ENCODE measurements at places on chromosomes 2 and 18. TPM values are rescaled to one million over a fixed set of nuclear protein-coding genes. Genes with fewer than 3 reads are reported as not detected.

The RFX8 gene
- total RNA-seq = not detected

The HDHD2 gene
- total RNA-seq = 25.9 TPM

The SCN9A gene
- 8.5 TPM for total RNA-seq

DNA sequence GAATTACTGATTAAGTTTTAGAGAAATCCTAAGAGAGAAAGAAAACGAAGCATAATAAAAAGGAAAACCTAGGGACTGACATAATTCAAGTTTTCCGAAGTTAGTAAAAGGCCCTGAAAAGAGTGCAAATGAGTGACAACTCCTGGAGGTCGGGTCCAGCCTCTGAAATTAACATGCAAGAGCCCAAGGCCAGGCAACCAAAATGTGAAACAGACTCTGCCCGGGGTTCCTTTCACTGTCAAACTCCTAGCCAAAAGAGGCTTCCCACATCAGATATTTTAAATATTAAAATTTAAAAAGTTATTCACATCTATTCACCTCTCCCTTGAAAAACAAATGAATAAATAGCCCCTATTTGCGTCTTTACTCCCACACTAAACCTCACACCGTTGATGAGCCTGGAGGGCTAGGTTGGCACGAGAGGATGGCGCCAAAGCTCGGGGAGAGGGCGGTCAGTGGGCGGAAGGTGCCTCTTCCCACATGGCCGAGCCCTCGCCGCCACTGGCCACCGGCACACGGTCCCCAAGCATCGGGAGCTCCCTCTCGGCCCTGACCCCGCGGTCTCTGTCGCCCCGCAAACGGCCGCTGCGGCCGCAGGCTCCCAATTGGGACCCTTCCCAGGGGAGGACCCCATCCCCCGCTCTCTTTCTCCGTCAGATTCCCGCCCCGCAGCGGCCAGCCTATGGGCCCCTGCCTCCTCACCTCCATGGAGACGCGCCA, 630 bp downstream of the PPM1G start:
- peaks cover 23% of the 10 kb centered on the region for H3K4me1 ChIP-seq
- no peaks in the 10 kb centered on the region for H3K27me3 ChIP-seq
- peak overlapping the region; percentile 99 for H3K4me3 ChIP-seq

GRCh38 chr2:98085649-98086048, 1.3 kb upstream of the VWA3B start:
- peaks cover 25% of the 10 kb centered on the region for H3K27me3 ChIP-seq
- DNase-seq = no peak
- H3K4me3 ChIP-seq = no peak overlapping the region
- H3K27ac ChIP-seq = no peak overlapping the region

GRCh38 chr18:9209279-9209678, 72.7 kb downstream of the ANKRD12 start:
- no peaks in the 10 kb centered on the region for H3K4me1 ChIP-seq
- H3K36me3 ChIP-seq = peaks cover 56% of the 10 kb centered on the region
- no peak for DNase-seq
- H3K27me3 ChIP-seq = no peaks in the 10 kb centered on the region

DNA sequence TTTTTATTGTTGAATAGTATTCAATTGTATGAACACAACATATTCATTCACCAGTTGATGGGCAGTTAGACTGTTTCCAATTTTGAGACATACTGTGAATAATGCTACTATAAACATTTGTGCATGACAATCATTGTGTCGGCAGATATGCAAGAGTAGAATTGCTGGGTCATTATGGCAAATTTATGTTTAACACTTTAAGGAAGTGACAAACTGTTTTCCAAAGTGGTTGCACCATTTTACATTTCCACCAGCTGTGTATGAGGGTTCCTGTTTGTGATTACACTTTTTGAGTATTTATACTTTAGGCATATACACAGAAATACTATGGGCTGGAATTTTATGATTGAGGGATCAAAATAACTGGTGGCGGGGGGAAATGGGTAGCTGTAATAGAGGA, 61.2 kb downstream of the MAP4K3 start:
- no peaks in the 10 kb centered on the region for H3K27me3 ChIP-seq
- H3K4me3 ChIP-seq = no peak overlapping the region
- H3K36me3 ChIP-seq = peaks cover 24% of the 10 kb centered on the region
- no peak for DNase-seq
- peak overlapping the region; percentile 13 for H3K27ac ChIP-seq

- no peak for DNase-seq
- H3K27ac ChIP-seq = no peak overlapping the region
- no peaks in the 10 kb centered on the region for H3K4me1 ChIP-seq
- H3K36me3 ChIP-seq = peaks cover 14% of the 10 kb centered on the region
- H3K27me3 ChIP-seq = no peaks in the 10 kb centered on the region
- H3K4me3 ChIP-seq = no peak overlapping the region
These were observed 15.2 kb downstream of the ITGAV start for GRCh38 chr2:186605041-186605440.

GRCh38 chr2:187686416-187687024, 132.3 kb upstream of the TFPI start:
- no peak for DNase-seq
- H3K4me1 ChIP-seq = no peaks in the 10 kb centered on the region
- no peaks in the 10 kb centered on the region for H3K36me3 ChIP-seq
- H3K27ac ChIP-seq = no peak overlapping the region
- no peaks in the 10 kb centered on the region for H3K27me3 ChIP-seq

DNA sequence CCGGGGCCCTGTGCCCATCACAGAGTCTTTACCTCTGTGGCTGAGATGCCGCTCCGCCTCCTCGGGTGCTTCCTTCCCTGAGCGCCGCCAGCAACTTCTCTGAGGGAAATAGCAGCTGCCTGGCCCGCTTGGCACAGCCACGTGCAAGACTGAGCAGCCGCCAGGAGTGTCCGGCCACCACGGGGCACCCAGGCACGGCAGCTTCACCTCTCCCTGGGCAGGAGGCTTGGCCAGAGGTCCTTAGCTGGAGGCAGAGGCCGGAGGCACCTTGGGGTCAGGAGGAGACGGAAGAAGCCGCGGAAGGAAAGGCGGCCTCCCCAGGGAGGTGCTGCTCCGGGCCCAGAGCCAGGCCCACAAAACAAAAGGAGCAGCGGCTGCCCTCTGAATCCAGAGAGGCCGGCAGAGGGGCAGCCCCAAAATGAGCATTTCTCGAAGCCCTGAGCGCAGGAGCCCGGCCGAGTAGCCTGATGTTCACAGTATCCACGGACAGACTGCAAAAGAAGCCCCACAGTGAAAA, 6.0 kb upstream of the LIMS2 start:
- no peak overlapping the region for H3K4me3 ChIP-seq
- no peak overlapping the region for H3K27ac ChIP-seq
- peaks cover 11% of the 10 kb centered on the region for H3K4me1 ChIP-seq
- DNase-seq = no peak
- peaks cover 67% of the 10 kb centered on the region for H3K27me3 ChIP-seq

- no peak for DNase-seq
- H3K4me3 ChIP-seq = no peak overlapping the region
- H3K4me1 ChIP-seq = no peaks in the 10 kb centered on the region
- H3K27ac ChIP-seq = no peak overlapping the region
These were observed 11.1 kb upstream of the EVA1A start for GRCh38 chr2:75571730-75572430.

GRCh38 chr18:8365528-8365927, 243.7 kb upstream of the RAB12 start:
- H3K4me1 ChIP-seq = peaks cover 10% of the 10 kb centered on the region
- peaks cover 6% of the 10 kb centered on the region for H3K27me3 ChIP-seq
- no peaks in the 10 kb centered on the region for H3K36me3 ChIP-seq
- no peak overlapping the region for H3K27ac ChIP-seq
- no peak overlapping the region for H3K4me3 ChIP-seq

GRCh38 chr18:23353459-23353858, 99.6 kb upstream of the RIOK3 start:
- DNase-seq = no peak
- H3K27ac ChIP-seq = no peak overlapping the region
- H3K27me3 ChIP-seq = no peaks in the 10 kb centered on the region
- H3K4me3 ChIP-seq = no peak overlapping the region
